Activated CD4-positive, alpha-beta T cell treated with anti-CD3 and anti-CD28 coated beads for 36 hours (primary cell): ENCODE measurements at places on chromosomes 13 and 19.

DNA sequence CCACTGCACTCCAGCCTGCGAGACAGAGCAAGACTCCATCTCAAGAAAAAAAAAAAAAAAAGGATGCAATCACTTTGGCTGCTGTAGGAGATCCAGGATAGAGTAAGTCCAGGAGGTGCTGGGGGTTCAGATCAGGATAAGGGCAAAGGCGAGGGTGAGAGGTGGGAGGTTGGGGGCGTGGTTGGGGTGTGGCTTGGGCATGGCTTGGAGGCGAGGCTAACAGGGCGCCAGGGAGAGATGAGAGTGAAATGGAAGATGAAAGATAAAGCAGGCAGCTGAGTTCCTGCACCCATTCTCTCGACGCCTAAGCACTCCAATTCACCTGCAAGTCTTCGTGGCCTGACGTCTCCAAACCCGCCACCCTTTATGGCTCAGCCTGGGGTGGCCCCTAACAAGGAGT, 25.0 kb upstream of the ZNRF4 start:
- DNase-seq, result no peak

GRCh38 chr13:46006688-46007452, 45.7 kb downstream of the ZC3H13 start:
- no peak for DNase-seq

- DNase-seq, result peak; percentile 83
These were observed 3.2 kb downstream of the KLF16 start for GRCh38 chr19:1860042-1860775.

GRCh38 chr13:91168386-91168711, 179.1 kb upstream of the MIR17HG start:
- no peak for DNase-seq

DNA sequence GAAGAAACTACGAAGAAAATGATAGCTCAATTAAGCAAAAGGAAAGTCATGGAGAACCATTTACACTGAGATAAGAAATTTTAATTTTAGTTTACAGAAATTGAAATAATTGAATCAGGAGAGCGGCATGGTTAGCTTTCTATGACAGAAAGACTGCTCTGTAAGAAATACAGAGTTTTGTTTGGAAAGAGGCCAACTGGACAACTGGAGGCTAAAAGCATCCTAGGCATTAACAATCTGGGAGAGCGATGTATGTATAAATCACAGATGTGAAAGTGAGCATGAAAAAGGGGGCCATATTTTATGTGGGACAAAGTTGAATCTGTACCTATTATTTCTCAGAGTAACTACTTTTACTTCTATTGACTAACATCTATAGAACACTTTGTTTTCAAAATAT, 1608.8 kb upstream of the PCDH20 start:
- DNase-seq, result no peak

GRCh38 chr19:1494115-1494815, 3.3 kb downstream of the REEP6 start:
- no peak for DNase-seq

DNA sequence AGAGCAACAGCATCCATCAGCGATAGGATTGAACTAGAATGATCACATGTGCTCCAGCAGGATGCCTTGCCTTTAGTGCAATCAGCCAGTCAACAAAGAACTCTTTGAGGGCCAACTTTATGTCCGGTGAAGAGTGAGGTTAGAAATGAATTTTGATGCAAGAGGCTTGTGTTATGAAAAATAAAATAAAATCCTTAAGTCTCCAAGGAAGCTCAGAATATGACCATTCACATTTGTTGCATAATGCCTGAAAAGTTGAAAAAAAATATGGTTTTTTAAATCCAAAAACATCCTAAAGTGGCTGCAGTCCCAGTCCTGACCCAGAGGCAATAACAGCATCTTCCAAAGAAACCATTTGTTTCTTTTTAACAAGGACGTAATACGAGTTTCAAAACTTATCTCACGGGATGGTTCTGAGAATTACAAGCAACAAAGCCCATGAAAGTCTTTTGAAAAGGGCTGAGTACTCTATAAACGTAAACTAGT, 61.3 kb downstream of the DCLK1 start:
- DNase-seq, result no peak

GRCh38 chr19:45066921-45067661, 9.2 kb downstream of the ZNF296 start:
- DNase-seq, result no peak

DNA sequence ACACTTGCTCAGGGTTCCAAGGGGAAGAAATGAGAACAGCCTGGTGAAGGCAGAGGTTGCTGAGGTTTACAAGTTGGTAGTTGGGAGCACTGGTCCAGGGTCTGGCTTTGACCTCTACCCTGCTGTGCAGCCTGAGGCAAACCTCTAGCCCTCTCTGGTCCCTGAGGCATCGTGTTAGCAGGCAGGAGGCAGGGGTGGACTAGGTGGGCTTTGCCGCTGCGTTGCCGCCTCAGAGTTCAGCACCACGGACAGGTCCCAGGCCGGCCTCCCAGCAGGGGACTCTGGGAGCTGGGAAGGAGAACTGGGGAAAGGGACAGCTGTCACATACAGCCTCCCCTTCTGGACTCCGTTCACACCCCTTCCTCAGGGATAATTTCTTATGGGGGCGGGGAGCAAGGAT, 3.1 kb downstream of the NCAN start:
- peak; percentile 65 for DNase-seq

- peak; percentile 59 for DNase-seq
These were observed 366.4 kb downstream of the KLF12 start for GRCh38 chr13:73767747-73768315.

DNA sequence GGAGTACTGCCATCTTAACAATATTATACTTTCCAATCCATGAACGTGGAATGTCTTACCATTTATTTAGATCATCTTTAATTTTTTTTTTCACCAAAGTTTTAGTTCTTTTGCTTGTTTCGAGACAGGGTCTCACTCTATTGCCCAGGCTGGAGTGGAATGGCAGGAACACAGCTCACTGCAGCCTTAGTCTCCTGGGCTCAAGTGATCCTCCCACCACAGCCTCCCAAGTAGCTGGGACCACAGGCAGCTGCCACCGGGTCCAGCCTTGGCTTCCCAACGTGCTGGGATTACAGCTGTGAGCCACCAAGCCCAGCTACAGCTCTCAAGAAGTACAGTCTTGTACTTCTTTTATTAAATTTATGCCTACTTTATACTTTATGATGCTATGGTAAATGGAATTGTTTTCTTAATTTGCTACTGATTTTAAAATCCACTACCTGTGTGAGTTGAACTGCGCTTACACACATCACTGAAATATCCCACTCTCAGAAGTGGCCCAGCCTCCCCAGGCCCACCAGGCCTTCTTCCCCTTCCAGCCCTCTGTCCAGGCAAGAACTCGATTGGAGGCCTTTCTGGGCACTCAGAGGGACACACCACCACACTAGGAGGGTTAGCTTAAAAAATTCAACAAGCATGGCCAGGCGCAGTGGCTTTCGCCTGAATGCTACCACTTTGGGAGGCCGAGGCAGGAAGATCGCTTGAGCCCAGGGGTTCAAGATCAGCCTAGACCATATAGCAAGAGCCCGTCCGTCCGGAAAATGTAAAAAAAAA, 1.0 kb upstream of the PGLS start:
- no peak for DNase-seq

GRCh38 chr13:28459911-28460310, 35.0 kb downstream of the FLT1 start:
- no peak for DNase-seq

DNA sequence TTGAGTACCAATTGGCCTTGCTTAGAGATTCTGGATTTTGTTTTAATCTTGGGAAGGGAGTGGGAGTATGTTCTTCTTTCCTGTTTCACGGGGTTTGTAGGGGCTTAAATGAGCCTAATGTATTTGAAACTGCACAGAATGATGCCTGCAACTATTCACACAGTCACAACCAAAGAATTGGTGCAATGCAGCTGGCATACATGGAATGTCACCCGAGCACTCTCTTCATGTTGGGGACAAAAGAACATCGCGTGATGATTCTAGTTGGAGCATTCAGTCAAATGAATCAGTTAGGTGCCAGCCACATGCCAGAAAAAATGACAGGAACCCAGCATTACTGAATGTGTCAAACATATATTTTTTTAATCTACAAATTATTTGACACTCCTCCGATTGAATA, 22.1 kb downstream of the STARD13 start:
- no peak for DNase-seq

DNA sequence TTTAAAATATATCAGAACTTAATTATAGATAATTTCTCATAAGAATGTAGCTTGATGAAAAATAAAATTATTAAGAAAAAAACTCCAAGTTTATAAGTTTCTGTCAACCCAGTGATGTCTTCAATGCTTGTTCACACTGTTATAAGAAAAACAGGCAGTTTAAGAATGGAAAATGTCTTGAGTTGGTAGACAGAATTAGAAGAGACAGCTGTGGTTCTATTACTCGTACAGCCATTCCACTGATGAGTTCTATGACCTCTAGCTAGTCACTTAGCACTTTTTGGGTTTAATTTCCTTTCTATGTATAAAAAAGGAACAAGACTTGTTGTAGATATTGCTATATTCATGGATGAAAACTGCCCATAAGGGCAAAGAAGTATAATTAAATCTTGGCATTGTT, 1013.1 kb upstream of the ATXN8OS start:
- no peak for DNase-seq

DNA sequence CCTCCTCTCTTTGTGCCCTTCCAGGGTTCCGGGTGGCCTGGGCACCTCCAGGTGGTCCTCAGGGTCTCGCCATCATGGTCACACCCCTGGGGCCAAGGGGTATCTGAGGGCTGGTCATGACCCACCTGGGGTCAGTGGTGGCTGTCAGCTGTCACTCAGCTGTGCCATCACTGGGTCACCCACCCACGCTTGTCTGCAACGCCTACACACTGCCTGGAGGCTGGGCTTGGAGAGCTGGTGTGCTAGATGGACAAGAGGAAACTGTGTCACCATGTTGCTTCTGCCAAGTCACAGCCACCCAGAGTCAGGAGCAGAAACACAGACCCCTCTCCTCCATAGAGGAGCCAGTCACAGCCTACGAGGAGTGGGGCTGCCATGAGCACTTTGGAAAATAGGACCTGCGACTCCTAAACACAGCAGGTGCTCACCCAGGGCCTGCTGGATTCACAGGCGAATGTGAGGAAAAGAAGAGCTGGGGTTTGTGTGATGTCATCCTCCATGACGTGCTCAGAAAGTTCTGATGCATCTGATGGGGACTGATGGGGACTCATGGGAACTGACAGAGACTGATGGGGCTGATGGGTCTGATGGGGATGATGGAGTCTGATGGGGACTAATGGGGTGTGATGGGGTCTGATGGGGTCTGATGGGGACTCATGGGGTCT, 10.7 kb upstream of the GRTP1 start:
- no peak for DNase-seq

GRCh38 chr19:49455773-49456172, 2.7 kb downstream of the ALDH16A1 start:
- DNase-seq, result no peak

GRCh38 chr13:35856721-35857364, 274.3 kb downstream of the DCLK1 start:
- no peak for DNase-seq

- DNase-seq, result no peak
These were observed 18.6 kb downstream of the NALCN start for GRCh38 chr13:101397742-101398141.

- DNase-seq, result peak; percentile 99
These were observed at the start of gene HNRNPL for GRCh38 chr19:38849860-38850435. HNRNPL (minus strand) TSS chr19:38849986; CDS start chr19:38849966, 20 bp downstream.

- no peak for DNase-seq
These were observed 492.5 kb upstream of the GPC6 start for GRCh38 chr13:92734068-92734467.

DNA sequence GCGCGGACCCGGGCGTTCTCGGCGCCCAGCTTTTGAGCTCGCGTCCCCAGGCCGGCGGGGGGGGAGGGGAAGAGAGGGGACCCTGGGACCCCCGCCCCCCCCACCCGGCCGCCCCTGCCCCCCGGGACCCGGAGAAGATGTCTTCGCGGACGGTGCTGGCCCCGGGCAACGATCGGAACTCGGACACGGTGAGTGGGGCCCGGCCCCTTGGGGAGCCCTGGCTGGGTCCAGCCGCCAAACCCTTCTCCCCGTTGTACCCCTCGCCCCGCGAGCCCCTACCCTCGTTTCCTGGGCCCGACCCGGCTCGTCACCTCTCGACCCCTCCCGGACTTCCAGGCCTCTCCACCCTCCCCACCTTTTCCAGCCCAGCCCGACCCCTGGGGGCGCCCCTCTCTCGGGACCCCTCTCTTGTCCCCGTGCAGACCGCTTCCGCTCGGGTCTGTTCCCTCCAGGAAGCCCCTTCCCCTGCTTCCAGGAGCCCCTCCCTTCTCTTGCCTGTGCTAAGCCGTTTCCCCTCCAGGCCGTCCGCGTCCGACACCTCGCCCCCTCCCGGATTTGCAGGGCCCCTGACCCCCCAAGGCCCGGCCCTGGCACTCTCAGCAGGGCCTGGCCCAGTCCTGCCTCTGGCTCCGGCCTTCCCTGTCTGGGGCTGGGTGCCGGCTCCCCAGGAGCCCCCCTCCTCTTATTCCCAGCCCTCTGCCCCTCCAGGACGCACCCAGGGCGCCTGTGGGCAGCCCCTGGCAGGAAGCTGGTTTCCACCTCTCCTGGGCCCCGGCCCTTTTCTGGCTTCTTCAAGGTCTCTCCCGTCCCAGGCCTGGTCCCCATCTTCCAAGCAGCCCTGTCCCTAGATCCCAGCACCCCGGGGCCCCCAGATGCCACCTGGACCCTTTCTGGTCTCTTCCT, 632 bp downstream of the MARK4 start:
- DNase-seq, result peak; percentile 36

GRCh38 chr19:55384131-55384919, at the start of gene TMEM238:
TMEM238 (minus strand) TSS chr19:55384292; CDS start chr19:55384259, 33 bp downstream.
- peak; percentile 67 for DNase-seq

DNA sequence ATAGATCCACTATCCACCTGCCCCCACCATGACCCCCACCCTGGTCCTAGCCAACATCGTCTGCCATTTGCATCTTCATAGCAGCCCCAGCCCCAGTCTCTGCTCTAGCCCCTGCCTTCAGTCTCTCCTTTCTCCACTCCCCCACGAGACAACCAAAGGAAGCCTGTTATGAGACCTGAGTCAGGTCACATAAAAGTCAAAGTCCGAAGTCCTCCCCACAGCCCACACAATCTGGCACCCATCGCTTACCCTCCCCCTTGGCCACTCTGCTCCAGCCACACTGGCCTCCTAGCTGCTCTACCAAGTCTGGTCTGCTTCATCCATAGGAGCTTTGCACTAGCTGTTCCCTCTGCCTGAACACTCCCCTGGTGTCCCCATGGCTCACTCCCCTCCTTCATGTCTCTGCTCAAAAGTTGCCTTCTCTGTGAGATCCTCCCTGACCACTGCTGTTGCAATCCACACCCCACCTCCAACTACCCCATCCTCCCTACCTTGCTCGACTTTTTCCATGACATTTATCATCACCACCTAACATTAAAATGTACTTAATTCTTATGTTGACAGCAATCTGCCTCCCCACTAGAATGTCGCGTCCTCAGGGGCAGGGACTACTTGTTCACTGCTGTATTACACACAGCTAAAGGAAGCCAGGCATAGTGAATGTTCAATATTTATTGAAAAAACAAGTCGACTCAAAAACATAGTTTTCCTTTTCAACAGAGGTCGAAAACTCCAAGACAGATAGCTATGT, 1.2 kb upstream of the PLEKHG2 start:
- DNase-seq, result peak; percentile 41
